ENCODE measurements at places on chromosomes 6 and 20. TPM values are rescaled to one million over a fixed set of nuclear protein-coding genes. Genes with fewer than 3 reads are reported as not detected.

DNA sequence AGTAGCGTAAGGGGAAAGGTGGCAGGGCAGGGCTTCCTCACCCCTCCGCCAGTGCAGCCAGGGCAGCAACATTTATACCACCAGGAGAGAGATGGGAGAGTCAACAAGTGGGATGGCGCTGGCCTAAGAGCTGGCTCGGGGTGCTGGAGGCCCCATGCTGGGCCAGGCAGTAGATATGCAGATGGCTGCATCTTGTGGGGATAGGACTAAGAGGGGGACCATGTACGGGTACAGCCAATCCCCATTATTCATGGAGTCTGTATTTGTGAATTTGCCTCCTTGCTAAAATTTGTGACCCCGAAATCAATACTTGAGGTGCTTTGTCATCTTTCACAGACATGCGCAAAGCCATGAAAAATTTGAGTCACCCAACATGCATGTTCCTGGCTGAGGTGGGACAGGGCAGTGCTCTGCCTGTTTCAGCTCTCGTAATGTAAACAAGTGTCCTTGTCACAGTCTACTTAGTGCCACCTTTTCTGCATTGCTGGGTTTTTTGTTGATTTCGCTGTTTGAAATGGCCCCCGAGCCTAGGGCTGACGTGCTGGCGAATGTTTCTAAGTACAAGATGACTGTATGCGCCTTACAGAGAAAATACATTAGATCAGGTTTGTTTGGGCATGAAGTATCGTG, 27.5 kb upstream of the TAF8 start:
- DNase-seq = no peak
- peaks cover 8% of the 10 kb centered on the region for H3K4me1 ChIP-seq
- H3K4me3 ChIP-seq = no peak overlapping the region
- no peak overlapping the region for H3K27ac ChIP-seq

ATRN gene
- 76.4 TPM for total RNA-seq

DNA sequence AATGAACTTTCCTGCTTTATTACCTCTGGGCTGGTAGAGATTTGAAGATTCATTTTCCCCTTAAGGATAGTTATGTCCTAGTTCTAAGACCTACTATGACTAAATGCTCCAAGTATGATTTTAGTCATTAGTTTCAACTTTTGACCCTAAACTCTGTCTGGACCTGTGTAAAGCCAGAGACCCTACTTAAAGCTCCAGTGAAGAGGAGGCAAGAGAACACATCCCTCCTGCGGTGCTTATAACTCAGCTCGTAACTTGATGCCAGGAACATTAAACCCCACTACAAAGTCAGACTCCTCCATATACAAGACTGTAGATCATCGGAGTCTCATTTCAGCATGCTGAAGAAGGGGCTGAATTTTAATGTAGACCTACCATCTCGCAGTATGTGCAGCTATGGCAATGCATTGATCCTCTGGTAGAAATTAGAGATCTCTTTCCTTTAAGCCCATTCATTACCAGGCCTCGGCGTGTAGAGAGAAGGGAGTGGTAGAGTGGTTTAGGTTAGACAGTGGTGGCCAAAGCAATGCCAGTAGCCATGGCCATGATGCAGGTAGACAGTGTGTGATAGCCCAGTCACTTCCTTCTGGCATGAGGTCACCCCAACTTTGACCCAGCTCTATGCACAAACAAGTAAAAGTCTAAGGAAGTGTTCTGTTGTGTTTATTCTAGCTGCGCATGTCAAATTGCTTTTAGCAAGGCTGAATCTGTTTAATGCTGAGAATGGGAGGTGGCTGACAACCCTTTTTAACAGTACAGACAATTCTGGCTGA, 34.8 kb upstream of the MYB start:
- no peak overlapping the region for H3K27ac ChIP-seq
- H3K27me3 ChIP-seq = no peaks in the 10 kb centered on the region
- peaks cover 3% of the 10 kb centered on the region for H3K4me1 ChIP-seq
- no peak for DNase-seq
- H3K4me3 ChIP-seq = no peak overlapping the region

- H3K27ac ChIP-seq = no peak overlapping the region
- H3K4me3 ChIP-seq = no peak overlapping the region
- no peaks in the 10 kb centered on the region for H3K36me3 ChIP-seq
- H3K4me1 ChIP-seq = no peaks in the 10 kb centered on the region
Observed at GRCh38 chr6:110018486-110018885, 40.4 kb downstream of the GPR6 start.

DEFB118 gene
- total RNA-seq = not detected

Data from thyroid gland (tissue), 4 donors.